ENCODE measurements at places on chromosomes 13 and 19.

GRCh38 chr13:76641056-76641455 lies 245.1 kb downstream of the KCTD12 start:
- peak; percentile 46 for DNase-seq

DNA sequence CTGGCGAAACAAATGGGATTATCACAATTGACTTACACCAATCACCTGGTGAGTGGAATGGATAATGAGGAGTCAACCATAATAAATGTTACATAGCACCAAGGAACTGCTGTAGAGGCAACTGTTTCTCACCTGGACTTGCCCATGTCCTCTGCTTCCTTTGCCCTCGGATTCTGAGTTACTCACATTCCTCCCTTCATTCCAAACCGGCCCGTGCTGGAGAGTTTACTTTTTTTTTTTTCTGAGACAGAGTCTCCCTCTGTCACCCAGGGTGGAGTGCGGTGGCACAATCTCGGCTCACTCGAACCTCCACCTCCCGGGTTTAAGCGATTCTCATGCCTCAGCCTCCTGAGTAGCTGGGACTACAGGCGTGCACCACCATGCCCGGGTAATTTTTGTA lies 41.5 kb upstream of the TSC22D1 start:
- DNase-seq: no peak

DNA sequence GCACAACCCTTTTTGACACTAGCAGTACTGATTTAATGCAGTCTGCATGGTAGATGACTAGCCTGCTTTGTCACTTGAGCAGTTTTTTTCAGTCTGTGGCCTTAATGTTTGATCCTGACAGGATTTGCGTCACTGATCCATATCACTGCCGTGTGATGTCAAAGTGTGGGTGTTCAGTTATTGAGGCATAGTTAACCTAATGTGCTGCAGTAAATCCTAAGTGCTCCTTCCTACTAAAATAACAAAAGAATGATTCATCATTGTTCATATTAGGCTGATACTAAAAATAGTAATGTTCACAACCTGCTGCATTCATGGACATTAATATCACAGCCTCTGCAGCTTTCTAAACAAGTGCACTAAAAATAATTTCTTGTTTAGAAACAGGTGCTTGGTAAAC lies 121.9 kb upstream of the MLNR start:
- DNase-seq: peak; percentile 79

DNA sequence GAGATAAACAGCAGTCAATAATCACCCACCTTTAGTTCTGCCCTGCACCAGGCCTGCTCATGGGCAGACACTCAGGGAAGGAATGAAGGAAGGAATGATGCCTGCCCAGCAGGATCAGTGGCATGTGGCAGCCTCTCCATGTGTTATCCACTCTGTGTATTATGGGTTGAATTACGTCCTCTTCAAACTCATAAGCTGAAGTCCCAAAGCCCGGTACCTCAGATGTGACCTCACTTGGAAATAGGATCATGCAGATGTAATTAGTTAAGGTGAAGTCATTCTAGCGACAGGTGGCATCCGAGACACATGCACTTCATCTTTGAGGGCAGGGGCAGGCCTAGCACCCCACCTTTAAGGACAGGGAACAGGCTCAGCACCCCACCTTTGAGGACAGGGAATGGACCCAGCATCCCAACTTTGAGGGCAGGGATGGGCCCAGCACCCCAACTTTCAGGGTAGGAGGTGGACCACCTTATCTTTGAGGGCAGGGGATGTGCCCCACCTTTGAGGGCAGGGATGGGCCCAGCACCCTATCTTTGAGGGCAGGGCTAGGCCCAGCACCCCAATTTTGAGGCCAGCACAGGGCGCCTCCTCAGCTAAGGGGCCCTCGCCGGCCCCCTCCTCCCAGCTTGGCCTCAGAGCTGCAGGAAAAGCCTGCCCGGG lies 127.6 kb downstream of the URI1 start:
- no peak for DNase-seq

GRCh38 chr19:944663-945241 lies 18.9 kb downstream of the ARID3A start:
- DNase-seq: no peak

DNA sequence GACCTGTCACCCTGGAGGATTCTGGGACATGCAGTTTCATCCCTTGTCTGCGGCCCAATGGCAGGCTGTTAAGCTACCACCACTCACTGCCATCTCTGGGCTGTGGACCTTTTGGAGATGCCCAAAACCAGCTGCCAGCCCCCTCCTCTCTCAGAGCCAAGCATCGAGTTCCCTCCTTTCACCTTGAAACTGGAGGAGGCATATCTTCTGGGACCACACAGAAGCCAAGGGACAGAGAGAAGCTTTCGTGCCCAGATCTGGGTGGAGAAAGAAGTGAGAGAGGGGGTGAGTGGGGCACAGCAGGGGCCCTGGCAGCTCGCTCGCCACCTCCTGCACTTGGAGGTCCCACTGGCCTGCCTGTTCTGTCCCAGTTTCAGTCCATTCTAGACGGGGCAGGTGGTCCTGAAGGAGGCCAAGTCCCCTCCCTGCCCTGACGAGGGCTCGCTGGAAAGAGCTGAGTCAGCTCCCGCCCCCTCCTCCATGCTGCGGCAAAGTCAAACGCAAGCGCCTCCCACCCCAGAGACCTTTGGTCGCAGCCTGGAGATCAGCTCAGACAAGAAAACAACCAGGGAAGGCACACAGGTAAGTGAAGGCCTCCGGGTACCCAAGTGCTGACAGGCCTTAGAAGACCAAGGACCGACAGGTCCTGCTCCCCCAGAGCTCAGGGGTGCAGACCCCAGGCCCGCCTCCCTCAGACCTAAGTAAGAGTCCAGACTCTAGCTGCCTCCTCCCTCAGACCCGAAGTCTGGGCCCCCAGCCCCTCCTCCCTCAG lies 3.8 kb downstream of the BCAT2 start:
- peak; percentile 37 for DNase-seq

DNA sequence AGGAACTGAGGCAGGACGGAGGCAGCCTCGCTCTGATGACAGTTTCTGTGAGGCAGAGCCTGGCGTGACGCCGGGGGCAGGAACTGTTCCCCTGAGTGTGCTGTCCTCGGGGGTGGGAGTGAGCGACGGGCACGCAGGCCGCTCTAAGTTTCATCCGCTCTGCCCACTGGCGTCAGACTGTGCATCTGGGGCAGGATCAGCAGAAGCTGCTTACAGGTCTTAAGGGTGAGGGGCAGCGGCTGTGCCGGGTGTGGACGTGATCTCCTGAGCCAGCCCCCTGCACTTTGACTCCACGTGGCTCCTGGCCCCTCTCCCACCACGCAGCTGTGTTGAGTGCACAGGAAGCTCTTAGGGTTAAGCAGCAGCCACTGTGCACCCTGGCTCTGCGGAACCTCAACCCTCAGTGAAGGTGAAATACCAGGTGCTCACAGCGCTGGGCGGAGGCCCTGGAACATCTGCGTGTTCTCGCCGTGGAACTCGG lies 1.5 kb downstream of the GRK1 start:
- DNase-seq: no peak

GRCh38 chr13:95745752-95746151 lies 68.8 kb downstream of the DNAJC3 start:
- no peak for DNase-seq

DNA sequence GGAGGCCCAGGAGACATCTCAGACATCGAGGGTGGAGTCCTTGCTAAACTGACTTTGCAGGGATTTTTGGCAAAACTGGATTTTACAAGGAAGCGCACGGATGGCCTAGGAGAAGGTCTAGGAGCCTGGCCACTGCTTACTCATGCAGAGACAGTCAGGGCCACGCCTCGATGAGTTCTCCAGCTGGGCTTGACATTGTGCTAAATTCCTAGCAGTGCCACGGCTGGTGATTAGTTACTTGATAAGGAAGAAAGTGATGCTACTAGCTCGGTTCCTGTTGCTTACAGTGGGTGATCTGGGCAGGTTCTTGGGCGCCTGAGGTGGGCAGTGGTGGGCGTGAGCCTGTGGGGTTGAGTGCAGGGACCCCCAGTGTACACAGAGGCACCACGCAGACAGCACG lies 143.4 kb downstream of the SOX1 start:
- no peak for DNase-seq

- no peak for DNase-seq
These were observed 23.6 kb upstream of the PDE4C start for GRCh38 chr19:18249834-18250233.

GRCh38 chr13:32113532-32113931 lies 82.0 kb downstream of the FRY start:
- DNase-seq: no peak

DNA sequence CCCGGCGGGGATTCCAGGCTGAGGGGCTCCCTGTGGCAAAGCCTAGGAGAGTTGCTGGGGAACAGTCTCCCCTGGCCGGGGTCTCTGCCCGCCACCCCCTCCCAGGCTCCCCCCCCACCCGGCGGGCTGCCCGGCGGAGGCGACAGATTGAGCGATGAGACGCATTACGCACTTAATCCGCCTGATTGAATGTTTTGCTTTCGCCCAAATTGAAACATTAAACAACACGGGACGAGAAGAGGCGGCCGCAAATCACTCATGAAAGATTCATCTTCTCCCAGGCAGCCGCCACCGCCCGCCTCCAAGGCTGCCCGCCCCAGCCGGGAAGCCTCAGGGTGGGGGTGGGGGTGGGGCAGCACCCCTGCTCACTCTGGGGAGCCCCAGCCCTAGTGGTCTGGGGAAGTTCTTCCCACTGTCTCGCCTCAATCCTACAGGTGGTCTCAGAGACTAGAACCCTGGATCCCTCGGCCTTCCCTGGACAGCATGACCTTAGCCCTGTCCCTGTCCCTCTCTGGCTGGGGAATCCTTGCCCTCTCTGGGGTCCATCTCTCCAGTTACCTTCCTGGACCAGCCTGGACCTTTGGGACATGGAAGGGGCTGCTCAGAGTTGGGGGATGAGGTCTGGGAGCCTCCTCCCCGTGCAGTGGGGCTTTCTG lies 7.6 kb upstream of the ERFL start:
- DNase-seq: no peak

- DNase-seq: peak; percentile 100
These were observed 135.2 kb downstream of the TSHZ3 start for GRCh38 chr19:31214086-31214485.

Data from AG10803 (cell line).